ENCODE measurements at places on chromosomes 12 and 14.

GRCh38 chr12:118311666-118312065, 61.0 kb downstream of the TAOK3 start:
- DNase-seq: no peak

GRCh38 chr14:20680843-20681347, 3.5 kb upstream of the RNASE4 start:
- no peak for DNase-seq

GRCh38 chr12:56120158-56120846, 2.2 kb downstream of the ZC3H10 start:
- no peak for DNase-seq

GRCh38 chr12:122001466-122002209, 20.0 kb upstream of the BCL7A start:
- no peak for DNase-seq

DNA sequence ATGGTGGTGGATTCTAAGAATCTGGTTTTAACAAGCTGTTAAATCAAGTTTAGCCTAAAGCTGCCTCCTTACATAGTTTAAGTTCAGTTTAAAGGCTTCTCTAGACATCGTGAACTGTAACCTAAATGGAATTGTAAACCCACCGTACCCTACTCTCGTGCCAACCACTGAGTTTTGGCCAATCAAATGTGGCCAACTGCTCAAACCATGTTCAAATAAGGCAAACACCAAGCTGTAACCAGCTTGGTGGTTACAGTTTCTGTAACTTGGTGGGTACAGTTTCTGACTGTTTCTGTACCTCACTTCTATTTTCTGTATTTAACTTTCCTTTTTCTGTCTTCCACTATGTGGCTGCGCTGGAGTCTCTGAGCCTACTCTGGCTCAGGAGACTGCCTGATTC, 131.9 kb upstream of the DDHD1 start:
- no peak for DNase-seq

DNA sequence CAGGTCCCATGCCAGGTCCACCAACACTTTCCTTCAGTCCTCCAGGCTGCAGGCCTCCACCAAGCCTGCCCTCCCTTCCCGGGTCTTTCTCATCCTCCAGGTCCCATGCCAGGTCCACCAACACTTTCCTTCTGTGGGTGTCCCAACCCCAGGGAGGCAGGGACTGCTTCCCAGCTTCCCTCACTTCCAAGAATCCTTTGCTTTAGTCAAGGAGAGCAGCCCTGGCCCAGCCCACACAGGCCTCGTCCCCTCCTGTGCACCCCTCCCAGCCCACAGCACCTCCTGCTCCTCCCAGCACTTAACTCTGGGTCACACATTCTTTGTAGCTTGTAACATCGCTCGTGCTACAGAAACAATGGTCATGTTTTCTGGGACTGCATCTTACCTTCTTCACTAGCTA, 72.9 kb downstream of the TESC start:
- no peak for DNase-seq

GRCh38 chr12:38269897-38270296, 46.7 kb upstream of the ALG10B start:
- no peak for DNase-seq

DNA sequence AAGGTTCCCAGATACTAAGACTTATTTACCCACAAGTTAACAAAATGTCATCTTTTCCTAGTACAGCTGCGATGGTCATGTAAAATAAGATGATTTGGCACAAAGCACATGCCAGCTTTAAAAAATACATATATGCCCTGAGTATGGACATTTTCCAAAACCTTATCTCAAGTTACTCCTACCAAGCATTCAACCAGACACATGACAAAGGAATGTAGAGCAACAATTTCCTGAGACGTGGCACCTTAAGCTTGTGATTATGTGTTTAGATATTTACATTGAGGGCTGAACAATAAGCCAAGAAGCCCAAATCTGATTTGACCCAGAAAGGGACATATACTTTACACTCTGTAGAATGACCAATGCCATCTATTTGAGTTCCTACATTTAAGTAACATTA, 24.5 kb upstream of the OVCH1 start:
- DNase-seq: no peak

DNA sequence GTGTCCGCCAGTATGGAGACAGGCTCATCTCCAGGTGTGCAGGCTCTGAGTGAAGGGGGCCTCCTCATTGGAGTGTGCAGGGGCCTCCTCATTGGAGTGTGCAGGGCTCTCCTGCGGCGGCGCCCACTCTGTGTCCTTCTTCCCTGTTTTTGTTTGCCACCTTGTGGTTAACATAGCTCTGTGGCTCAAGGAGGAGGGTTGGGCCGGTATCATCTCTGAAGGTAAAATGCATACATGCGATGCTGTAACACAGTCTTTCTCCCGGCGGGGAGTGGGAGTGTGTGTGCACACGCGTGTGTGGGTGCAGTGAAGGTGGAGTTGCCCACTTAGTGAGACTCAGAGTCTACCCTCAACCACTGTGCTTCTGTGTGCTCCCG, 429.4 kb downstream of the ZFP36L1 start:
- no peak for DNase-seq

DNA sequence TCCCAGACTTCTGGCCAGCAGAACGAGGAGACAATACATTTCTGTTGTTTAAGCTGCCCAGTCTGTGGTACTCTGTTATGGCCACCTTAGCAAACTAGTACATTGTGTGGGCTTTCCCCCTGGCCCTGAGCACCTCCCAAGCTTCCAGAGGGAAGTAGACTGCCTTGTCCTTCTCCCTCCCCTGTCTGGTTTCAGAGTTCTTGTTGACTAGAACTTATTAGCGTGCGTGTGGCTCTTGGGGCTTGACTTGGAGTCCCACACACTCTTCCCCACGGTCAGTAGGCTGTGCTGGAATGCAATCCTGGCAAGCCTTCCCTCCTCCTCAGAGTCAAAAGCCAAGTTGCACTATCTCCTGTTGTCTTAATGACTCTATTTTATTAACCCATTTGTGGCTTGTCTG, 27.7 kb downstream of the FBLN5 start:
- DNase-seq: peak; percentile 72

- no peak for DNase-seq
Observed at GRCh38 chr12:123078531-123079155, 72.2 kb downstream of the PITPNM2 start.

DNA sequence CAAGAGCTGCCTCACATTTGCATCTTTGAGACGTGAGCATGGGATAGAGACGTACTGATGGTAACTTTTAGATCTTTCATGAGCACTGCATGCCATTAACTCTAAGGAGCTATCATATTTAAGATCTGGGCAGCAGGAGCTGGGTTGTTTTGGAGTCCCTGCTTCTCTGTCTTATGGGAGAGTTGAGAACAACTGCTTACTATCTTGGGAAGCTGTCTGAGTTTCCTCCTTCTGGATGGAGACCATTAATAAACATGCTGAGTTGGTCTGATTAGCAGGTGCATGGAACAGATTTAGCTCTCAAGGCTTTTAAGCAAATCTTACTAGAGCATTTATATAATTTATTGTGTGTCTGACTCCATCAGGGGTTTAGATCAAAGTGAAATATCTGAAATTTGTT, 119.3 kb upstream of the CCDC198 start:
- DNase-seq: no peak

GRCh38 chr12:59734371-59734770, 138.5 kb downstream of the SLC16A7 start:
- DNase-seq: no peak

- no peak for DNase-seq
Observed at GRCh38 chr12:42196723-42197603, 41.1 kb downstream of the YAF2 start.

DNA sequence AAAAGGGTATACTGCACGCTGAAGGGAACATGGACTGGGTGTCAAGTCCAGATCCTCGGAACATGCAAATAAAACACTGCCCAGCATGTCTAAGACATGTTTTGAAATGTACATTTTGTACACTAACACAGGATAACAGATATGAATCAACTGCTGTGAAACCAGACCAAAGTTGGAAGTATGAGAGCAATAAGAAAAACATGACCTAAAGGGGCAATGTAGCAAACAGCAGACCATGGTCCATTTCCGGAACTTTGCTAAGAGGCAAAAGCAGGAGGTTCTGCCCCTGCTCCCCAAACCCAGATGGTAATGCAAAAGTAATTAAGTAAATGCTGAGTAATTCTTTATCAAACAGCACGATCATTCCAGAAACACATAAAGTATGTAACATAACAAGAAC, 125.2 kb downstream of the SLC25A21 start:
- no peak for DNase-seq

GRCh38 chr12:132713123-132713522, 2.5 kb downstream of the PGAM5 start:
- DNase-seq: no peak

GRCh38 chr14:78164226-78164853, 5.8 kb upstream of the NRXN3 start:
- no peak for DNase-seq

DNA sequence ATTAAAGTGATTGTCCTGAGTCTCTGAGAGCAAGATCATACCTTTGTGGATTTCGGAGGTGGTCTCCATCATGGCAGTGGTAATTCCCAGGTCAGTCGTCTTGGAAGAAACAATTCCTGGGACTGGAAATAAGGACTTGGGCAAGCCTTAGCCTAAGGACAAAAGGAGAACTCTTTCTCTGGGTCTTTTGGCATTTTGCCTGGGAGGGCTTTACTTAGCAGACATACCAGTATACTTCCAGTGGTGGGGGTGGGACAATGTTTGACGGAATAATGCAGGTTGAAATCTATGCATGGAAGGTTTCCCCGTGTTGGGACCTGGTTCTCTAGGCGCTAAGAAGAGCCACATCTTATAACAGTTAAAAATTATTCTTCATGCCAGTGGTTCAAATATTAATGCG, 70.4 kb upstream of the USP44 start:
- DNase-seq: no peak

Data from fibroblast of upper back skin (primary cell).